Stimulated activated CD4-positive, alpha-beta T cell treated with anti-CD3 and anti-CD28 coated beads, TNF-alpha, amount 100 ng/mL, for 1 hour (primary cell): ENCODE measurements at places on chromosomes 2 and 18.

DNA sequence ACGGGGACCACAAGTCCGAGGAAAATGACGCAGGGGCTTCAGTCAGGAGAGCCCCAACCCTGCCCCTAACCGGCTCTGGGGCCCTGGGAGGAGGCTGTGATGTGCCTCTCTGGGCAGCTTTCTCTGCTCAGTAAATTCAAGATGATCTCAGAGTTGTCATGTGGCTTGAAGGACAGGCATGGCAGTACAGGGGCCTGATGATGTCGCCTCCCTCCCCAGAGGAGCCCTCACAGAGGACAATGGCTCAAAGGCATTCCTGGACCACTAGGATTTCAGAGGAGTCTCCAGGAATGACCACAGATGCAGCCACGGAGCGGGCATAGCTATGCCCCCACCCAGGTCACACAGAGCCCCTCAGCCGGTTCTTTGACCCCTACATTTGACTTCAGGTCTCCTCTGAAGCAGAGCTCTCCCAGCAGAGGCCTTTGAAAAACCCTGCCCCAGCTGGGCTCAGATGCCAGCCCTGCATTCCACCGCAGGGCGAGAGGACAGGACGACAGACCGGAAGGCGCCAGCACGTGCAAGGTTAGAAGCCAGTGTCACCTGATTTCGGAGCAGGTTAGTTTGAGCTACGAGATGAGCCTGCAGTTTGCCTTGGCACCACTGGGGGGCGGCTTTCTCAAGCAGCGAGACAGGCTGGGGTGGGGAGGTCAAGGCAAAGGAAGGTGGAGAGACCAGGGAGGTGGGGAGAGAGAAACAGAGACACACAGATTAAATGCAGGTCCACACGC is 39.2 kb downstream of the BIN1 start:
- peak; percentile 33 for DNase-seq

- DNase-seq, result no peak
Measured at GRCh38 chr2:85503851-85504777, 34.9 kb upstream of the MAT2A start.

DNA sequence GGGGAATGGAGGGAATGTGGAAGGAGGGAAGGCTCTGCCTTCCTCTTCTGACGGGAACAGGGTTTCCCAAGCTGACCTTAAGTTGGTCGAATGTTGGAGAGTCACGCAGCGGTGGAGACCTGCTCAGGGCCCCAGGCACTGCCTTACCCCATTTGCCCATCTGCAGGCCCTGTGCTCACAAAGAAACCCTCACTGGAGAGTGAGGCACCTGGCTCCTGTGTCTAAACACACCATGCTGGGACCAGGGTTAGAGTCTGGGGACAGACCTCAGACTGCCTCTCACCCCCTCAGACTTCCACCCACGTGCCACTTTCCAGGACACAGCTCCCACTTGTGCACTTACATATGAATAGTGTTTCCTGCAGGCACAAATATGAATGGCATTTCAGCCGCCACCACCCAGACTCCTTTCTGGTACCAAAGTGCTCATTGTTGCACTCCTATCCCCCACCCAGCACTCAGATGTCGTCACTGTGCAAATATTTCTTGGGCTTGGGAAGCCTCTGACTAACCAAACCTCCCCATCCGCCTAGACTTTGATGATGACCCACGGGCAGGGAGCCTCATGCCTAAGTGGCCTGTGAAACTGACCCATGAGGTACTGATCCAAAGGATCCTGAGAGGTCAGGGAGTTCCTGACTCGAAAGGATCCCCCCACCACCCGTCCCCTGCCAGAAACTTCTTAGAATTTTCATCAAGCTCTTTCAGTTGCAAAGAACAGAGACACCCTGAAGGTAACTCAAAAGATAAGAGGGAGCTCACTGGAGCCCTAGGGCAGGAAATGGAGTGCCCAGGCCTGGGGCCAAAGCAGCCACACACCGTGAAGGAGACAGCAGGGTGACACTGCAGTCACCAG is 78.3 kb downstream of the STPG4 start:
- no peak for DNase-seq

DNA sequence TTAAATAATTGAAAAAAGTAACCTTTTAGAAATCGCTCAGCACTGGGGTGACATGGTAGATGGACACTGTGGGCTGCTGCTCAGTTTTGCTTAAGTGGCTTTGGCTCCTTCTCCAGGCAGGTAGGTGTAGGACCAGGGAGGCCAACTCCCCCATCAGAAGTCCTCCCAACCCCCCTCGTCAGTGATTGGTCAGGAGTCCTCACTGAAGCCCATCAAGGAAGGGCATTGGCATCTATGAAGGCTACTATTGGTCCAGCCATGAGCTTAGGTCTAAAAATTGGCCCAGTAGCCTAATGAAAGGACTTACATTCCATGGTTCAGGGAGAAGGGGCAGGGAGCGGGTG is 34.7 kb downstream of the ST3GAL5 start:
- no peak for DNase-seq

DNA sequence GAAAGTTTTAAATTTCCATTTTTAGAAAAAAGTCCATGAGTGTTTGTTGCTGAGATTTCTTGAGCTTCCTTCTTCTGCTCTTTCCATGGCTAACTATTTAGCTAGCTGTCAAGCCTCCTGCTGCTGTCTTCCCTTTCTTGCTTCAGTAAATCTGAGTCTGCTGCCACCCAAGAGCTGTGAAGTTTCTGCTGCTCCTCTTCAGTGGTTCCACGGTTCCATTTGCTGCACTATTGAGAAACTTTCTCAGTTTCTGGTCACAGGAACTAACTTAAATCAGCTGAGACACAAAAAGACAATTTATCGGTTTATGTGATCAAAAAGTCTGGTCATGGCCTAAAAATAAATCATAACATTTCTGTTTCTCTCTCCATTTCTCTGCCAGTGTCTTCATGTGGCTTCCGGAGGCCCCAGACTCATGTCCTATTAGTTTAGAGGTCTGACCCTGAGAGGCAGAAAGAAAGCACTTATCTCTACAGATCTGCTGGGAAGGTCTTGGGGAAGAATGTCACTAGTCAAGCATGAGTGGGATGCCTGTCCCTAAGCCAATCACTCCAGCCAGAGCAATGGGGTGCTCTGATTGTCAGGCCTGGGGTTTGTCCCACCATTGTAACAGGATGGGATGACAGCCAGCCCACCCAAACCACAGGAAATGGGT is 73.0 kb upstream of the ARL4C start:
- no peak for DNase-seq

DNA sequence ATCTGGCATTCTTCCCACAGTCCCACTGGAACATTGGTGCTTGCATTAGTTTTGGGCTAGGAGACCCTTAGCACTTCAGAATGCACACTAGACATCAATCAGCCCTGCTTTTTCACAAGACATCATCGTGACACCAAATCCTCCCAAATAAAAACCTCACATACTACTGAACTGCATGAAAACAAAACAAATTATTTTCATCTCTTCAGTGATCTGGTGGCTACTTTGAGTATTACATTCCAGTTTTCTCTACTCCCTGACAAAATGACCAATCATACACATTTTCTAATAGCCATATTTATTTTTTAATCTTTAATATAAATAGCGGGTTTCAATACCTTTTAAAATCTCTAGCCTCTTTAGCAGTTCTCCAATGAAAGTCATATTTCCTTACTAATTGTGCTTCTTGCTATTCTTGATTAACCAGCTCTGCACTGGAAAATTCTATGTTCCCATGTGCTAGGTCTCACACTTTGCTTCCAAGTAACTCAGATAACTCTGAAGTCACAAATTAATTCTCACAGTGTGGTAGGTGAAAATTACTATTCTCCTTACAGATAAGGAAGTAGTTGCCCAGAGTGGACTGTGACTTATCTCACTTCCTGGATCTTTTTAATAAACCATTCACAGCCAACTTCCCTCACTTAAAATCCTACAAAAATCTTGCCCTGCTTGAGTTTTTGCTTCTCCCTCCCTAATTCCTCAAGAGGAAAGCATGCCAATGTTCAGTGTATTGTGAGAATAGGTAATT is 82.5 kb upstream of the EPB41L3 start:
- DNase-seq, result no peak

GRCh38 chr2:43251171-43251731 is 24.8 kb upstream of the ZFP36L2 start:
- no peak for DNase-seq

- no peak for DNase-seq
Measured at GRCh38 chr2:83665154-83665553, 793.9 kb downstream of the SUCLG1 start.

GRCh38 chr18:49161627-49162026 is 210.9 kb upstream of the SMAD7 start:
- no peak for DNase-seq

GRCh38 chr2:202009019-202009481 is 24.6 kb upstream of the FZD7 start:
- no peak for DNase-seq

GRCh38 chr2:29699045-29699444 is 222.3 kb downstream of the ALK start:
- no peak for DNase-seq

DNA sequence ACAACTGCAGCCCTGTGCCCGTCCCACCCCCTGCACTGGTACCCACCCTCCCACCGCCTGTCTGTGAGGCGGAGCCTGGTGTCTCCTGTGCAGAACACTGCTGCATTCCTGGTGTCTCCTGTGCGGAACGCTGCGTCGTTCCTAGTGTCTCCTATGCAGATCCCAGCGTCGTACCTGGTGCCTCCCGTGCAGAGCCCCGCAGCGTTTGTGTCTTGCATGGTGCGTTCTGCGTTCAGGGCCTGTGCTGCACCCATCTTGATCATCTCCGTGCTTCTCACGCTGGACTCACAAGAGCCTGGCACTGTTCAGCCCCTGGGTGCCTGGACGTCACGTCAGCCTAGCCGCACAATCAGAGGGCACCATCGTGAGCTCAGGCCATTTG is 248.6 kb upstream of the SALL3 start:
- DNase-seq, result no peak

DNA sequence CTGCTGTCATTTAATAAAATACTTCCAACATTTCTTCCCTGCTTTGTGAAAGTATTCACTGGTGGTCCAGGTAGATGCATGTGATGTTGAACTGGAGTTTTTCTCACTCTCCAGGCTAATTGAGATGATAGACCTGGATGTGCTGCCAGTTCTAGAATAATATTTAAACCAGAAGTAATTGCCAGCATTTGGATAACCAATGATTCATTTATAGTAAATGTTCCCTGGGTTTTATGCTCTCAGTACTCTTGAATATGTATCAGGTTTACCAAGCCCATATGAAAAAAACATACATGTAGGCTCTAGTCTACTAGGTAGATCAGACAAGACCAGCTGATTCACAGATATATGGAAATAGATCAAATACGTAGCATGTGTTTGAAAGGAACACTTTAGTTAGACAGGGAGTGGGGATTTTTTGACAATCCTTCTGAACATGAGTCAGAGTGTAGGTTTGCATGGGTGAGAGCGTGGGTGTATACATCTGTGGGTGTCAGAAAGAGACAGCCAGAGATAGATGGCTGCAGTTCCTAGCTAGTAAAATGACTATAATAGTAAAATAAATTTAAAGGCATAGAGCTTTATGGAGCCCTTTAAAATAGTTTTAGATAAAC is 115.1 kb downstream of the NAB1 start:
- DNase-seq, result no peak

DNA sequence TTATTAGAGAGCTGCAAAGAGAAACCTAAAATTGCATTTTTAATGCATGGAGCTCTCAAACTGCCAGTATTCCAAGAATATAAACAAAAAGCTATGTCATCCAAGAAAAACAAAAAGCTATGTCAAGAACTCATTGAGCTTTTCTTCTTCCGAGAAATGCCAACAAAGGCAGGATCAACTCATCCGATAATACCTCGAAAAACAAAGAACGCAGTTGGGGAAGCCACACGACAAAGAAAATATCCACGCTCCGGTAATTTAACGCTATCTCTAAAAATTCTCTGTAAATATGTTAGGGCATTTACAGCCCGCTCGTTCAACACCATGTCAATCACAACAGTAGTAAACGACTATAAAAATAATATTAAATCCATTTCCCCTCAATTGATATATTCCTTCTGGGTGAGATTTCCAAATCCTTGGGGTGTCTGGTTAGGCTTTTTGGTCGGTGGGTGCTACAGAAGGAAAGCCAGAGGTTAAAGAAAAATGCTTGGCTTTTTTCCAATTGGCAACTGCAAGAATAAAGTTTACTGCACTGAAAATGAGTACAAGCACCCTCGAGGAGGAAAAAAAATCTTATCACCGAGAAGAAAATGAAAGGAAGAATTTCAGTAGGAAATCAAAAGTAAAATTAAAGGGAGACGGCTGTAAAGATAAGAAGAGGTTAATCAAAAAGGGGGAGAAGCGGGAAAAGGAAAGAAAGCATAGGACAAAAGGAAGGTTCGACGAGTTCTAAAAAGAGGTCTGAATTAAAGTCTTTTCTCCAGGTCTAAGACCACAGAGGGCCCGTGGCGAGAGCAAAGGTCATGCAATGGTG is 856 bp downstream of the TIA1 start:
- no peak for DNase-seq

DNA sequence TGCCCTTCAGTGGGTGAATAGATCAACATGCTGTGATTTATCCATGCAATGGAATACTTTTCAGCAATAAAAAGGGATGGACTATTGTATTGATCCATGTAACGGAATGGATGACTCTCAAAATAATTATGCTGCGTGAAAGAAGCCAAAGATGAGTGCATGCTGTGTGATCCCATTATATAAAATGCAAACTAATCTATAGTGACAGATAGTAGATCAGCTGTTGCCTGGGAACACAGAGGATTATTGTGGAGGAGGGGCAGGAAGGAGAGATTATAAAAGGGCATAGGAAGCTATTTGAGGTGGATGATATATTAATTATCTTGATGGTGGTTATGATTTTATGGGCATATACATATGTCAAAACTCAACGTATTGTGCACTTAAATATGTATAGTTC is 55.5 kb upstream of the ADAM23 start:
- DNase-seq, result no peak

GRCh38 chr2:232892843-232893242 is 22.8 kb downstream of the SNORC start:
- DNase-seq, result no peak

DNA sequence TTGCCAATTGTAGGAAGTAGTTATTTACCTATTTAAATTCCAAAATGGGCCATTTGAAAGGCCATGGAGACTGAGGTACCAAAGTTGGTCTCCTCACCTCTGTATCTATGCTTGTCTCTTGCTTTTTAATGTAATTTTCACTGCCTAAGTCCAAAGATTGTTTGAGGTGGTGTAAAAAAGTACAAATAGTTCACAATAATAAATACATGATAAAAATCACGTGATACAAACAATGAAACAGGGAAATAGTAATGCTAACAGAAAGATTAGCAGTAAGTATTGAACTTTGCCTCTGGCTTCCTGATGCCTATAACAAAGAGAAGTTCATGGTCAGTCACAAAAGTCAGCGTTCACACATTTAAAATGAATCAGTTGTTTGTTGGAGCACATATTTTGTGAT is 67.6 kb downstream of the CNTNAP5 start:
- no peak for DNase-seq

- no peak for DNase-seq
Measured at GRCh38 chr2:217434180-217434975, 568.4 kb downstream of the TNS1 start.

- no peak for DNase-seq
Measured at GRCh38 chr2:95500854-95501253, 16.3 kb upstream of the TRIM43B start.

GRCh38 chr2:239121600-239122012 is 273.7 kb downstream of the TWIST2 start:
- no peak for DNase-seq

- no peak for DNase-seq
Measured at GRCh38 chr18:35441857-35442595, 55.7 kb downstream of the INO80C start.

- no peak for DNase-seq
Measured at GRCh38 chr2:5026571-5027234, 665.5 kb upstream of the SOX11 start.

GRCh38 chr2:226190479-226191252 is 609.0 kb downstream of the IRS1 start:
- DNase-seq, result no peak
